WERI-Rb-1 (cell line): ENCODE measurements at places on chromosomes 16 and 17.

DNA sequence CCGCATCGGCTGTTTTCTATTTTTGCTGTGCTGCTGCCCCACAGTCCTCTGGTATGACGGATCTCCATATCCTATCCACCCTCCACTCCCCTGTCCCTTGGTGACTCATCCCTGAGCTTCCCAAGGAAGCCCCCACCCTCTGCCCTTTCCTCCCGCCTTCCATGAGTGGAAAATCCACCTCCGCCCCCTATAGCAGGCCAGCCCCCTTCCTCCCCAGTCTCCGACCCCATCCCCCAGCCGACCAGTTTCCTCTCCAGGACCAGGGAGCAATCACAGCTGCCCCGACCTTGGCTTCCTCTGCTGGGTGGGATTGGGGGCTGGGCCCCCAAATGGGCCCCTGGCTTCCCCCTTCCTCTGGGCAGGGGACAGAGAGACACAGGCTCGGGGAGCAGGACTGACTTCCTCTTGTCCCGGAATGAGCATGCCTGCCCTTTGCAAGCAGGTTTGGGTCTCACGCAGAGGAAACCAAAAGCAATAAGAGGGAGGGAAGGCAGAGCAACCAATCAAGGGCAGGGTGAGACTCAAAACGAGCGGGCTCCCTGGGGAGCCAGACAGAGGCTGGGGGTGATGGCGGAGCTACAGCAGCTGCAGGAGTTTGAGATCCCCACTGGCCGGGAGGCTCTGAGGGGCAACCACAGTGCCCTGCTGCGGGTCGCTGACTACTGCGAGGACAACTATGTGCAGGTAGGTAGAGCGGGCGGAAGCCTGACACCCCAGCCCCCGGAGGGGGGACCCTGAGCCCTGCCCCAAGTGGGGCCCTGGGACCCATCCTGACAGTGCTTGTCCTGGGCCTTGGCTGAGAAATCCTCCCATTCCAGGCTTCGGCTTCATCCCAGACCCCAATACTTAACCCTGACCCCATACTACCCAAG lies at the start of the genes ABI3 and GNGT2:
Gene ABI3 (plus strand): TSS at position 550 of the 872 bp plus-strand sequence. CDS start 18 bp downstream, at position 568.
Gene GNGT2 (minus strand): TSS at position 417 of the 872 bp plus-strand sequence. CDS start 3,152 bp downstream, outside the sequence.
- peak; percentile 67 for DNase-seq

DNA sequence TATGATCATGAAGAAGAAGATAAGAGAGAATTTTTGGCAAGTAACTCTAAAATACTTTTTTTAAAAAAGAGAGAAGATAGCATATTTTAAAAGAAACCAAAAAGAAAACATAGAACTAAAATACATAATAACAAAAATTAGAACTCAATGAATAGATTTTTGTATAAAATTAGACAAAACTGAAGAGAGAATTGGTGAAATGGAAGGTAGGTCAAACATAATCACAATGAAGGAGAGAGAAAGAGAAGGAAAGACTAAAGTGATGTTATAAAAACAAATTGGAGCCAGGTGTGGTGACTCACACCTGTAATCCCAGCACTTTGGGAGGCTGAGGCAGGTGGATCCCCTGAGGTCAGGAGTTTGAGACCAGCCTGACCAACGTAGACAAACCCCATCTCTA lies 211.5 kb downstream of the AXIN2 start:
- no peak for DNase-seq

GRCh38 chr16:11534262-11534661 lies 52.5 kb downstream of the LITAF start:
- DNase-seq = no peak

DNA sequence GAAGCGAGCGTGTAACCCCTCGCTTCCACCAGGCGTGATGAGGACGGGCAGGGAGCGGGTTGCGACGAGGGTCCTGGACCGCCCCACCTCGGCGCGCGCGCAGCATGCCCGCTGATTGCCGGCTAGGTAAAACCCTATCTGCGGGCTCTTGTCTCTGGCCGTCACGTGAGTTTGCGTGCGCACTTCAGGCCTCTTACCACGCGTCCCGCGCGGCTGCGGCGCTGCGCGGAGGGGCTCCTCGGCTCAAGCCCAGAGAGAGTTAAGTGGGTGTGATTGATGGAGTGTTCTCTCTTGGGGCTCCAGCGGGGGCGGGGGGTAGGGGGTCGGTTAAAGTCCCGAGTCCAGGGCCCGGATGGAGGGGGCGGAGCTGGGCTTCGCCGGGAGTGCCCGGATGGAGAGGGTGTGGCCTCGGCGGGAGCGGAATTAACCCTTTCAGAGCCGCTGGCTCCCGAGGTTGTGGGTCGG lies 7.9 kb downstream of the KDM6B start:
- DNase-seq = peak; percentile 94

DNA sequence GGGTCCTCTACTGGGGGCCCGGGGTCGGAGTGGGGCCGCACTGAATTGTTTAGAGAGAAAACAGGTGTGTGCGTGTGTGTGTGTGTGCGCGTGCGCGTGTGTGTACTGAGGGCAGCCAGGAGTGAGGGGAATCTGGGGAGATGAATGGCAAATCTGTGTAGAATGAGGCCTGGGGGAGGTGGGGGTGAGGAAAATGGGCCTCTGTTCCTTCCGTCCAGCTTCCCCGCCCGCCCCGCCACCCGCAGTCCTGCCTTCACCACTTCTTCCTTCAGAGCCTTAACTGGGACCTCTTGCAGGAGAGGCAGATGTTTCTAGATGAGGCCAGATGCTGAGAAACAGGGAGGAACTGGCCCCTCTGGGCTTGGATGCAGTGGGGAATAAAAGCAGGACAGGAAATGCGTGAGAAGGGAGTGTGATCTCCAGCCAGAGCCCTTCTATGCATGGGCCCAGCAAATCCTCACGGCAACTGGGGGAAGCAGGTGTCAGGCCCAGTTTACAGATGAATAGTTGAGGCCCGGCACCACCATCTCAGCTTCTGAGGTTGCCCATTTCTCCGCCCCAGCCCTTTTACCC lies 29.7 kb upstream of the NGFR start:
- DNase-seq = no peak

GRCh38 chr16:88352261-88353200 lies 30.2 kb upstream of the ZNF469 start:
- DNase-seq = no peak

GRCh38 chr16:12021578-12022253 lies 45.2 kb downstream of the SNX29 start:
- peak; percentile 58 for DNase-seq

DNA sequence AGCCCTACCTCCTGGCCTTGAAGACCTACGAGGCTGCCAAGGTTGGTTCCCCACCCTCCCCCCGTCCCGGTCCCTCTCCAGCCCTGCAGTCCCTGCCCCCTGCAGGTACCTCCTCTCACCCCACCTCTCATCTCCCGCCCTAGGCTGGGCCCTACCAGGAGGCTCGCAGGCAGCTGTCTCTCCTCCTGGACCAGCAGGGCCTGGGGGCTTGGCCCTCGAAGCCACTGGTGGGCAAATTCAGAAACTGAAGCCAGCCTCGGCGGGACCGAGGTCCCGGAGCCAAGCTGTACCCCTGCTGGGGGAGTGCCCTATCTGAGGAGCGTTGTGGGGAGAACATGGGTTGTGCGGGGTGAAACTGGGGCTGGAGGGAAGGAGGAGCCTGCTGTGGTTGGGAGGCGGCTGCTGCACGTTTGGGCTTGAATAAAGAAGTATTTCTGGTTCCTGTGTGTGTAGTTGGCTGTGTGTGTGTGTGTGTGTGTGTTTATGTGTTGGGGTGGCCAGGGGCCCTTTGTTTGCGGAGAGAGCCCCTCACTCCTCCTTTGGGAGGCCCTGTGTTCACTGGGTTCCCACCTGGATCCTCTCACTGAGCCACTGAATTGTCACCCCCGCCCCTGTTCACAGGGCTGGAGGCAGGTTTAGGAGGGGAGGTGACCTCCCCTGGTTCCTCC lies 5.9 kb downstream of the ADAD2 start:
- no peak for DNase-seq

DNA sequence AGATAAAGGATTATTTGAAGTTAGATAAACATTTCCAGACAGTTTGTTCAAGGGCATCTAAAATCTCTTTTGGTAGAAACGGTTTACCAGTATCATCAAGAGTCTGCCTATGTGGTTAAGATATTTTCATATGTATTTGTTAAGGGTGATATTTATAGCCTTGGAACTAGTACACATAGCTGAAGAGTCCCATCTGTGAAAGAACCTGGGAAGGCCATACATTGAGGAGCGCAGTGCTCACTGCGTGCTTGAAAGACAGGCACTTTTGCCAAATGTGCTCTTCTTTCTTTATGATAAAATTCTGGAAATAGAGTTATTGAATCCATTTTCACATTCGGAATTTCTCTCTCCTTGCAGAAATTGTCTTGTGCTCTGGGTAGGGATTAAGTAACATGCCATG lies 7.7 kb downstream of the IGSF6 start:
- DNase-seq = no peak

DNA sequence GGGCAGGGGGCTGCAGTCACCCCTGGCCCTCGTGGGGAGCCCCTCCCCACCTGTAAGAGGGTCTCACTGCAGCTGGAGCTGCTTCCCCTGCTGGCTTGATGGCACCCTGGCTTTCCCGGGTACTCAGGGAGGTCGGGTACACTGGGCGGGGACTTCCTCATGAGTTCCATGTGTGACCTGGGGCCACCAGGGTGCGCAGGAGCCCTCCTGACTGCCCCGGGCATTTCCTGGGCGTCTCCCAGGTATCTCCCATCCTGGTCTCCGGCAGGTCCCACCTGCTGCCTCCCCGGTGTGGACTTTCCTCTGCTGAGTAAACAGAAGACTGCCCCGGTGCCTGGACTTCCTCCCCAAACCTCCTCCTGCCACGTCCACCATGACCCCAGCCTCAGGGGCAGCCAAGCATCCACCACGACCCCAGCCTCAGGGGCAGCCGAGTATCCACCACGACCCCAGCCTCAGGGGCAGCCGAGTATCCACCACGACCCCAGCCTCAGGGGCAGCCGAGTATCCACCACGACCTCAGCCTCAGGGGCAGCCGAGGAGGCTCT lies 40.9 kb downstream of the CBFA2T3 start:
- DNase-seq = no peak

DNA sequence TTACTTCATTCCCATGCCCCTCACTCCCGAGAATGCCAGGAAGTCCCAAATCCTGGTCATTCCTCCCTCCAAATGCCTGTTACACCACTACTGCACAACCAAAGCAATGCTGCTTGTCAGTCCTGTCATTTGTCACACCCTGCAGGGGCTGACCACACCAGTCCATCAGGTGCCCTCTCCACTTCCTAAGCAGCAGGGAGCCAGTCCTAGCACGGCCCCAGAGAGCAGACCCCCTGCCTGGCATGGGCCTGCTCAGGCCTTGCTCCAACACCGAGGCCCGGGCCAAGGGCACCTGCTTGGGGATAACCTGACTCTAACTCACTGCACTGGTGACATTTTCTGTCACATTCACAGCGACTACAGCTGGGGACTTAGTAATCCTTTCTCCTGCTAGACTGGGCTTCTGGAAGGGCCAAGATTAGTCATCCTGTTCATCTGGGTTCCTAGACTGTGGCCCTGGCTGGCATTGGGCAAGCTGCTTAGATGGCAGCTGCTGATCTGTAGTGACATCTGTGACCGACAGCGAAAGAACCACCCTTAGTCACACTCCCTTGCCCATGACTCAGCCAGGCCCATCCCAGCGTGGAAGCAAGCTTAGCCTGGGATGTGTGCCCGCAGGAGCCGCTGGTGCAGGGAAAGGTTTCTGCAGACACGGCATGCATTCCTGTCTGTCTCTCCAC lies 5.4 kb downstream of the ALYREF start:
- peak; percentile 66 for DNase-seq

DNA sequence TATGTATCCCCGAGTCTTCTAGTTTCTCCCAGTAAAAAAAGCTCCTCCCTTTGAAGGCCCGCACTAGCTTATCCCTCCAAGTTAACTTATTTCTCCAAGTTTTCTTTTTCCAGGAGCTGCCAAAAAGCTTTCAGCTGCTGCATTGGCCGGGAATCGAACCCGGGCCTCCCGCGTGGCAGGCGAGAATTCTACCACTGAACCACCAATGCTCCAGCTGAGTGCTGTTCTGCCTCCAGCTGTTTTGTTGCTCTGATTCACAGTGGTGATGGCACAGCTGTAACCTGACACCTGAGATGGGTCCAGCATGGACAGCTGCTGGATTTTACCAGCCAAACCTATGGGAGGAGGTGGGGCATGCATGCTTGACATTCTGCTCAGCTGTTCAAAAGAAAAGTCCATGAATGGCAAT lies 22.1 kb downstream of the VAC14 start:
- no peak for DNase-seq

- no peak for DNase-seq
Measured at GRCh38 chr17:79218175-79218824, 143.7 kb downstream of the ENGASE start.

DNA sequence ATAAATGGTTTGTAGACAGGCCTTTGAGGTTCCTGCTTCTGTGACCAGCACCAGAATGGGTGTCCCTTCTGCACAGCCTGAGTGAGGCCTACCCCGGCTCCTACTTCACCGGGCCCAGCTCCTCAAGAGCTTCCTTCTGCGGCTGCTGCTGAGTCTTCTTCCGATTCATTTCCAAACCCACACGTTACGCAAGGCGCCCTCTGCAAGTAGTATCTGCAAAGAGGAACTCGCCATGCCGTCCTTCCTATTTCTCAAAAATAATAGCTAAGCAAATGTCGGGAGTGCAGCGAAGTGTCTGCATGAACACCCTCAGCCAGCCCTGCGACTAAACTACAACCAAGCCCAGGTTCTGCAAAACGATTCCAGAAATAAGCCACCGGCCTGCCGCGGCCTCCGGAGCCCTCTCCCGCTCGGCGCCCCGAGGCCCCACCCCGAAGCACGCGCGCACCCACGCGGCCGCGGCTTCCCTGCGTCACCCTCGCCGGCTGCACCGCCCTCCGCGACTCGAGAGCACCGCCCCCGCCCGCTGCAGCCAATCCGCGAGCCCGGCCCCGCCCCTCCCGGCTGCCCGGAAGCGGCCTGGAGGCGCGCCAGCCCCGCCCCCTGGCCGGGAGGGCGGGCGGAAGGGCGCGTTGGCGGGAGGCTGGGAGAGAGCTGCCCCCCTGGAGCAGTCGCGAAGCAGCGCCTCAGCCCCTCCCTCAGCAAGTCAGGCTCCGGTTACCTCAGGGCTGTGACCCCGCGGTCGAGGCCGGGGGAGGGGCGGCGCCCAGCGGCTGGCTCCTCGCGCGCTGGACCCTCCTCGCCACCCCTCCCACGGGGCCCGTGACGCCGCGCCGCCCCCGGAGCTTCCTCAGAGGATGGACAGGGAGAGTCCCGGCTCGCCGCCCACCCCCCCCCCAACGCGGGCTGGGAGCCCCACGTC lies 8.3 kb downstream of the MNT start:
- peak; percentile 95 for DNase-seq

GRCh38 chr17:36614933-36615332 lies 13.6 kb downstream of the MRM1 start:
- DNase-seq = no peak

DNA sequence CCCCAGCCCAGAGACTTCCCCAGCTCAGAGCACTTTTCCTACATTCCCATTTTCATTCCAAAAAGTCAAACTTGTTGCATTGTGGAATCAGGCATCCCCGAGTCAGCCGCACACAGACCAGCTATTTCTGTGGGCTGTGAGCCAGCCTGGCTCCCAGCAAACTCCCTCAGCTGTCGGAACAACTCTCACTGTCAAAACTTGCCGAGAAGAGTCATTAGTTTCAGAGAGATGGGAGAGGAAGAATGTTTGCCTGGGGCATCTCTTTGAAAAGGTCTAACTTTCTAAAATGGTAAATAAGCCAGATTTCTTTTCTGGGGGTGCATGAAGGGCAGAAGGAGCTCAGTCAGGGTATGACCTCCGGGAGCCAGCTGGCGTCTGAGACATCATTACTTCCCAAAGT lies 280.0 kb downstream of the TMEM114 start:
- DNase-seq = peak; percentile 16

- peak; percentile 73 for DNase-seq
Measured at GRCh38 chr16:19886073-19886941, 1.7 kb upstream of the GPRC5B start.

- no peak for DNase-seq
Measured at GRCh38 chr17:8072341-8072728, 15.2 kb downstream of the ALOX12B start.
